CD8-positive, alpha-beta T cell (primary cell): ENCODE measurements at places on chromosomes 1 and 21. TPM values are rescaled to one million over a fixed set of nuclear protein-coding genes. Genes with fewer than 3 reads are reported as not detected.

FMO1 gene
- not detected for total RNA-seq

RPTN gene
- not detected for total RNA-seq

LCE3D gene
- not detected for total RNA-seq

SLC44A3 gene
- total RNA-seq: not detected

SELL gene
- total RNA-seq: 80.7 TPM

S100B gene
- total RNA-seq: 27.1 TPM

CLDN14 gene
- not detected for total RNA-seq

LCA5L gene
- not detected for total RNA-seq
